ENCODE measurements at places on chromosomes 3 and 15. TPM values are rescaled to one million over a fixed set of nuclear protein-coding genes. Genes with fewer than 3 reads are reported as not detected.

Gene CEMIP
- total RNA-seq, result 27.4 TPM

Gene CKMT1A
- total RNA-seq, result 0.16 TPM

Gene ADAMTS17
- not detected for total RNA-seq

Gene SCAANT1
- not detected for total RNA-seq

Gene MCCC1
- 29.5 TPM for total RNA-seq

Gene SHC4
- 4.2 TPM for total RNA-seq

Gene SPINK8
- total RNA-seq, result not detected

Gene RHCG
- 0.16 TPM for total RNA-seq

Gene NOX5
- total RNA-seq, result 1.8 TPM

Gene GABRA5
- total RNA-seq, result not detected

Gene ATP13A5
- not detected for total RNA-seq

Gene SLC28A1
- total RNA-seq, result not detected

Gene CRABP1
- not detected for total RNA-seq

Gene CPNE9
- total RNA-seq, result not detected

Gene ANP32A
- 40.2 TPM for total RNA-seq

Gene SAMMSON
- not detected for total RNA-seq

Gene INSYN1
- total RNA-seq, result 2.5 TPM

Gene GPD1L
- 13.9 TPM for total RNA-seq

Gene PRTG
- 0.47 TPM for total RNA-seq

Gene FBXL22
- total RNA-seq, result 0.16 TPM

Gene FRMD5
- 9.3 TPM for total RNA-seq

Gene TEX55
- total RNA-seq, result not detected

Gene FAM107A
- 0.16 TPM for total RNA-seq

Gene DUOX1
- under 0.01 TPM for total RNA-seq

Gene GABRG3
- total RNA-seq, result not detected

Gene FBXO40
- not detected for total RNA-seq

Gene HAPLN3
- total RNA-seq, result 1.9 TPM

Gene AADACL2
- total RNA-seq, result not detected

Gene RTP3
- total RNA-seq, result not detected

Gene COX5A
- total RNA-seq, result 30.6 TPM

Gene DPPA4
- total RNA-seq, result not detected

Gene TUSC7
- total RNA-seq, result not detected

Gene UNC13C
- total RNA-seq, result not detected

Gene RAB43
- 8.1 TPM for total RNA-seq

Gene DISP2
- 0.16 TPM for total RNA-seq

Gene KLF15
- 0.69 TPM for total RNA-seq

Gene ZNF445
- 8.8 TPM for total RNA-seq

Gene EFCC1
- total RNA-seq, result under 0.01 TPM

Measured in bronchial smooth muscle cell (primary cell).